ENCODE measurements at places on chromosomes 12 and 14.

- no peak for DNase-seq
Measured at GRCh38 chr14:73462815-73463214, 4.5 kb upstream of the NUMB start.

- no peak for DNase-seq
Measured at GRCh38 chr12:88142610-88142991, 494 bp downstream of the TMTC3 start.

GRCh38 chr14:69505338-69506240 lies 21.1 kb downstream of the PLEKHD1 start:
- DNase-seq: no peak

- no peak for DNase-seq
Measured at GRCh38 chr14:23580948-23581281, 2.3 kb upstream of the JPH4 start.

DNA sequence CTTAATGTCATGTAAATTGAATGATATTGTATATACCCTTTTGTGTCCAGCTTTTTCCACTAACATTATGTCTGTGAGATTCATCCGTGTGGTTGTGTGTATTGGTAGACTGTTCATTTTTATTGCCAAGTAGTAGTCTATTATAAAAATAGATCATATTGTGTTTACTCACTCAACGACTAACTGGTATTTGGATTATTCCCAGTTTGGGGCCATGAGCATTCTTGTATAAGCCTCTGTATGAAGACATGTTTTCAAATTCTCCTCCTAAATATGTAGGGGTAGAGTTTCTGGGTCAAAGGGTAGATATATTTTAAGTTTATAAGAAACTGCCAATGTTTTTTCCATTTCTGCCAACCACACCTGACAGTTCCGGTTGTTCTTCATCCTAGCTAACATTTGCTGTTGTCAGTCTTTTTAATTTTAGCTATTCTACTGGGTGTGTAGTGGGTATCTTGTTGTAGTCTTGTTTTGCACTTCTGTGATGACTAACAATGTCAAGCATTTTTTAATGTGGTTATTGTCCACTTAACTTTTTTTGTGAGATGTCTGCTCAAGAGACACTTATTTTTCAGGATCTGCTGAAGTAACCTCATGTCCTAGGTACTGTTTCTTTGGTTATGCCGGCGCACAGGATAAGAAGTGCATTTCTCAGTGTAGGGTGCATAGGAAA lies 93.2 kb downstream of the DACT1 start:
- no peak for DNase-seq

GRCh38 chr12:103791350-103791920 lies 49.6 kb downstream of the NT5DC3 start:
- no peak for DNase-seq

DNA sequence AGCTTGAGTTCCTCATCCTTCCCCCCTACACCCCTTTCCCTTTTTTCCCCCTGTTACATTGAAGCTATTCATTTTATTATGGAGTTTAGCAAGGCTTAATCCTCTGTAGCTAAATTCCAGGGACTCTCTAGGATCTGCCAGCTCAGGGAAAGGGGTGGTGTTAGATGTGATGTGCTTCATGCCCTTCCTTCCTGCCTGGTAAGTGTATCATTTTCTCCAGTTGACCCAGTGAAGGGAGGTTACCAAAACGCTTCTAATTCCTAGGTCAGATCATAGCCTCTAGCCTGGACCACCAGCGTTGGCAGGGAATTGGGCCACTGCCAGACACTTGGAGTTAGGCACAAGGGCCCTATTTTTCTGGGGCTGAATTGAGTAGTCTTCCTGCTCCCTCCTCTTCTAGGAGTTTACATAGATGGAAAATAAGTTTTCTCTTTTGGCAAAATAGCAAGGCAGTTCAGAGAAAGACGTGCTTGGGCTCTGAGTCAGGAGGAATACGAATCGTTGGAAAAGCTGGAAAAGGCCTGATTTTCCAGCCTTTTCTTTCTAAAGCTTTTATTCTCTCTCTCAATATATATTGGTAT lies 88.3 kb downstream of the NPAS3 start:
- peak; percentile 51 for DNase-seq

DNA sequence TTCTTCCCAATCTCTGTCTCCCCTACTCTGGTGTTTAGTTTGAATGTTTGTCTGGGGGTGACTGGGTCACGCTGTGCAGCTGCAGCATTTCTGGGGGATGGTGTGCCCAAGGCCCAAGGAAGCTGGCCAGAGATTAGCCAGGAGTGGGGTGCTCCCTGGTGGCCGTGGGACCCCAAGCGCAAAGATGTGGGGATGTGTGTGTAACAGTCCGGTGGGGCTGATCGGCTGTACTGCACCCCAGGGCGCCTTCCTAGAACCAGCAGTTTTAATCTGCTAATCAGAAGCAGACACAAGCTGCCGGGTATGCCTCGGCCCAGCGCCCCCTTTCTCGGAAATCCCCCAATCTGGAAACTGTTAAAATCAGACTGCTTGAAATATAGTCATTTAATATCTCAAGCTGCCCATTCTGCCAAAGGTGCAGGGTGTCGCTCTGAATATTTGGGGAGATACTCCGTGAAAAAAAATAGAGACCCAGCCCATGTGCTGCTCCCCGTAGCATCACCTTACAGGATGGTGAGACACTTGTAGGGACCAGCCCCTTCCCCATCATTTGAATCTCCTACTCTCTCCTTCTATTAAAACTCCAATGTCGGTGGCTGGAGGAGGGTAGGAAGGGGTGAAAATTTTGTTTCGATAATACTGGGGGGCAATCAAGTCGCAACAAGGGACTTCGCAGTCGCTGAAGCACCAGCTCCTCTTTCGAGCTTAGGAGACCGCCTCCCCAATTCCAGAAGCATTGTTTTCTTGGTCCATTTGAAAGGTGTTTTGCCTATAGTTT lies 4.3 kb downstream of the HOXC9 start:
- no peak for DNase-seq

DNA sequence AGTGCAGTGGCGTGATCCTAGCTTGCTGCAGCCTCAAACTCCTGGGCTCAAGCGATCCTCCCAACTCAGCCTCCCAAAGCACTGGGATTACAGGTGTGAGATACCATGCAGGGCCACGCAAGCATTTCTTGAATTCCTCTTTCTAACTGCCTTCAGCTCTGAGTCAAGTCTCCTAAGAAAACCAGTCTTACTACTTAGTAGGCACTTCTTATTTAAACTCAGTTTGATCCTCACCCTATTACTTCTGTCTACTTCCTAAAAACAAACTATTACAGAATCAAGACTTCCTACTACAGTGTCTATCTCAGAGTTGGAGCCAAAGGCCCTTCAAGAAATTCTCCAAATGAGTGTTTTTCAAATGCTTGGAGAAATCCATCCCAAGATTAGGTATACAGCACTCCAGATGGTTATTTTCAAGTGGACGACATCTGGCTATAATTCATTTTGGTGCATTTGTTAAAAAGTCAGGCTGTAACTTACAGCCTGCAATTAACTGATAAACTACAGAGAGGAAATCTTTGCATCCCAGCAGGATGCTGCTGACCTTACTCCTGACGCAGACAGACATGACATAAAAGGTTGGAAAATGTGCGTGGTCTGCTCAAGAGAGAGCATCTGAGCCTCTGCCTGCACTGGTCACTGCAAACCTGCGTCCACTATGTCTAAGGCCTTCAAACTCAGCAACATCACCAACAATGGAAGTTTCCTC lies 34.7 kb downstream of the SSH1 start:
- DNase-seq: no peak

- no peak for DNase-seq
Measured at GRCh38 chr12:107129315-107129930, 36.1 kb upstream of the CRY1 start.

- peak; percentile 13 for DNase-seq
Measured at GRCh38 chr12:64039281-64039871, 182.7 kb downstream of the KICS2 start.

- DNase-seq: no peak
Measured at GRCh38 chr14:67680941-67681340, 6.5 kb upstream of the VTI1B start.

DNA sequence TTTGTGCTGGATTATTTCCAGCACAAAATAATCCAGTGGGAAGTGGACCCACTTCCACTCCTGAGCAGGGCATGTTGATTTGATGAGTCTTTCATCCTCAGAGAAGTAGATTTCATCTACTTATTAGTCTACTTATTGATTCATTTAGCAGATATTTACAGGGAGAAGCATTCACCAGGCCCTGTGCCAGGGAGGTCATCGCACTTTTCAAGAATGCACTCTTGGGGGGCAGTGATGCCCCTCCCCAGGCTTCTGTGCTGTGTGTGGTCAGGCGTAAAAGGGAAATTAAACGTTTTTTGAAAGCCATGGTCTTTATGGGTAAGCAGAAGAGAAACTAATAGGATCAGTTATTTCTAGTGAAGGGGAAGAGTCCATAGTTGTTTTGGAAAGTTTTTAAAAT lies 610.7 kb upstream of the TMEM132C start:
- no peak for DNase-seq

GRCh38 chr12:47277972-47278448 lies 198.3 kb upstream of the AMIGO2 start:
- no peak for DNase-seq

DNA sequence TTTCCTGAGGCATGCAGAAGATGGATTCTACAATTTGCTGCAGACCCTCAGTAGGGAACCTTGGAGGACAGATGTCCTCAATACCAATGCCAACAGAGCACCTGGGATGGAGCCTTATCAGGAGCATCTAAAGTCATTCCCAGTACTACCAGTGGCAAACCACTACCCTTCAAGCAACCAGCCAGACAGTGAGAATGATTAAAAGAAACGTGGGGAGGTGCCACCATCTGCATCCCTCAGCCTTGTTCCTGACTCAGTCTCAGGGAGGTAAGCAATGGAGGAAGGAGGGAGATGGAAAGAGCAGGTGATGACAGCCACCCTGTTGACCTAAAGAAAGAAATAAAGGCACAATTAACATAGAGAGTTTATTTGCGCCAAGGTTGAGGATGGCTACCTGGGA lies 175.2 kb upstream of the GRIN2B start:
- DNase-seq: no peak

- no peak for DNase-seq
Measured at GRCh38 chr12:27451036-27451825, 4.7 kb downstream of the SMCO2 start.

DNA sequence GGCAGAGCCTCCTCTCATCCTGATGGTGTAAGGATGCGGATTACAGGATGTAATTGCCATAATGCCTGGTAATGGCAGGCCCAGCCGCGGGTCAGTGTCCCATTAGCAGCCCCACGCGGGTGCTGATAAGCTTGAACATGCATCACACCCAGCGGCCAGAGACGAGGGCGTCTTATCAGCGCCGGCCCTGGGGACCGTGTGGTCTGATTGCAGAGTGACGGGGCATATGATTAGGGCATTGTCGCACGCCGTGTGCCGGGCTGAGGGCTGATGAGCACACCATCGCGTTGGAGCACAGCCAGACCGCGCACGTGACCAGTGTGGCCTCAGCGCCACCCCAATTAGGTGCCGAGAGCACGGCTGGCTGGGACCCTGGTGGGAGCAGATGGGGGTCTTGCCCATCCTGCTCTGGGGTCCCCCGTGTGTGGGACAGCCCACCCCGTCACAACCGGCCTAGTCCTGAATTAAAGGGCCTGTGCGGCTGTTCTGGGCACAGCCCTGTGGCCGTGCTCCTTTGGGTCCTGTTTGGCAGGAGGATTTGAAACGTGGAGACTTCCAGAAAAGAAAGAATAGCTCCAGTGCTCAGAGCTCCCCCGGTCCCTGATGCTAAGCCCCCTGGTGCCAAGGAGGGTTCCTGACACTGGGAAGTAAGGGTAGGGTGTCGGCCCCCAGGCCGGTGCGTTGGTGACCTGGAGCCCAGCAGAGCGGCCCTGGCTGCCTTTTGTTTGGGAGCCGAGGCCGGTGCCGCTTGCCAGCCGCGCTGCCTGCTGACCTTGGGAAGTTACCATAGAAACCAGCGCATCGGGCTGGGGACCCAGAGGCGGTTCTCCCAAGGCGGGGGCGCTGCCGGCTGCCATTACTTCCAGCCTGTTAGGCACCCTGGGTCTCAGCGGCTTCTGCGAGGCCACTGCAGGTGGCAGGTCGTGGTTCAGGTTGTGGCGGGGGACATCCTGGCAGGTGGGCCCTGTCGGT lies 20.7 kb downstream of the KIF26A start:
- DNase-seq: peak; percentile 44

DNA sequence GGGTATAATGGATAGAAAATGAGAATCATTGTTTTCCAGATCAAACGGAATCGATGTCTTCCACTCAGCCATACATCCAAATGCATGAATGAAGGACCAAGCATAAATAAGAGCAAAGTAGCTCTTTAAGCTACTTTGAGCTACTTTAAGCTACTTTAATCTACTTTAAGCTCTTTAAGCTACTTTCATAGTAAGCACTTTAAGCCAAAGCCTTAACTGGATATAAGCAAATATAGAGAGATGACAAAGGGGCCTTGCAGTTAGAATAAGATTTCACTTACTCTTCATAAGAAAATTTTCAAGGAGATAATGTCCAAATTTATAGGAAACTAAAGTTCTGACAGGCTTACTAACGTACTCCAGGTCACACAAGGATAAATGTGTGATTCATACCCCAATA lies 355.6 kb upstream of the KITLG start:
- DNase-seq: no peak

DNA sequence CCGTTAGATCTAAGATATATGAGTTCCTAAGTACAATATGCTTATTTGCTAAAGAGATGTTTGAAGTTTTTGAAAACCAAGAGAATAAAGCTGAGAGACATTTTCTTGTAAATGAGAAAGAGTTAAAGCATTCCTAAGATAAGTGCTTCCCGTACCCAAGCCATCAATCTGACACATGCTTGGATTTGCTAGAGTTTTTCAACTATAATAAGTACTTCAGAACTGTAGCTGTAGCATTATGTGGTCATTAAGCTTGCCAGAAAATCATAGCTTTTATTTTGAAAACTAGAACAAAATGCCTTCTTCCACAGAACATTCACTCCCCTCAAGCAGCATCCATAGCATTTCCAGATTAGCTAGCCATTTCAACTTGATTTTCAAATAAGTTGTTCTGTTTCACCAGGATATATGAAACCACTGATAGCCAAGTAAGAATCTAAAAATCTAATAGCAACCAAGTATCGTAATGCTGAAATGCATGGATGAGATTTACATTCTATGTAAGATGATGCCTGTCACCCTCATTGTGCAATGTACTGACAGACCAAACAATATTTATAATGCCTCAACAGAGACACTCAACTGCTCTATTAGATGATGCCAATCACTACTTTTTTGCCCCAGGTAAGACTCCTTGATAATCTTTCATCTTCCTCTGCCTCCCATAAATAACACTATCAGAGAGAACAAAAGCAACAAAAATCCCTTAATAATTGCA lies 8.0 kb downstream of the SNW1 start:
- DNase-seq: no peak

GRCh38 chr12:1497161-1497560 lies 97.2 kb downstream of the FBXL14 start:
- no peak for DNase-seq

DNA sequence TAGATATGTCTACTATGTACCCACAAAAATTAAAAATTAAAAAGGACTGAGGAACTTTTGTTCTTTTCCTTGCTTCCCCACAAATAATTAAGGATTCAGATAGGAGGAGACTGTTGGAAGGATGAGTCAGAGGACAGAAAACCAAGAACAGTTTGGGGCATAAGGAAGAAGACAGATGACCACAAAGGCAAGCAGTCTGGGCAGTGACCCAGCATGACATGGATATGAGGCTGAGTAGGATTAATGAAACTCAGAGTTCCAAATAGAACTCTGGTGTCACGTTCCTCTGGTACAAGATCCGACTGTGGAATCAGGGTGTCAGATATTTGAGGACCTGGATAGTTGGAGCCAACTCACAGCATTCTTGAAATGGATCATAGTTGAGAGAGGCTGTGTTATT lies 89.3 kb upstream of the SLC38A4 start:
- no peak for DNase-seq

Measured in midbrain (tissue), 1 donor.